Foreskin keratinocyte (primary cell): ENCODE measurements at places on chromosomes 12 and 14.

- no peak for DNase-seq
Observed at GRCh38 chr14:42980419-42980818, 1373.7 kb downstream of the LRFN5 start.

- no peak for DNase-seq
Observed at GRCh38 chr14:73829071-73829470, 22.6 kb upstream of the PTGR2 start.

GRCh38 chr12:32896432-32897280 lies at the start of gene PKP2:
Gene PKP2, minus strand, starts transcription at chr12:32896777. Its CDS starts 46 bp downstream, at chr12:32896731.
- peak; percentile 87 for DNase-seq

DNA sequence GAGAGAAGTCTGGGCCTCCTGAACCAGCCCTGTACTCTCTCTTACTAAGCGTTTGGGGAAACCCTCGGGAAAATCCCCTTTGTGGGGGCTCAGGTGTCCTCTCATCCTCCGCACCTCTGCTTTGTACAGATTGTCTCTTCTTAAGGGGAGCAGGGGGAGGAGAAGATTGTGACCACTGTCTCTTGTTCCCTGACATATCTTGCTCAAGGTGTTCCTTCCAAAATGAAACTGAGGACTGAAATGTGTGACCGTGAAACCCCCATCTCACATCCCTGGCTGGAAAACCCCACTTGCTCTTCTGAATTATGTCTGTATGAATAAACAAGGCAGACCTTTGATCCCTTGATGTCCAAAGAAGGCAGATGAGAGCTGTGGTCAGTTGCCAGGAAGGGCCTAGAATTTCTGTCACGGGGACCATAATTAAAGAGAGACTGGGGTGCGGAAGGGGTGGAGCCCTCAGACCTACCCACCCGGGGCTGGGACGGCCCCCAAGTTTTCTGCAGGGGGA lies 369.8 kb downstream of the AACS start:
- no peak for DNase-seq

- DNase-seq: no peak
Observed at GRCh38 chr14:34470319-34470718, 8.3 kb upstream of the SPTSSA start.

- DNase-seq: no peak
Observed at GRCh38 chr14:29928117-29928640, 532 bp upstream of the PRKD1 start.

DNA sequence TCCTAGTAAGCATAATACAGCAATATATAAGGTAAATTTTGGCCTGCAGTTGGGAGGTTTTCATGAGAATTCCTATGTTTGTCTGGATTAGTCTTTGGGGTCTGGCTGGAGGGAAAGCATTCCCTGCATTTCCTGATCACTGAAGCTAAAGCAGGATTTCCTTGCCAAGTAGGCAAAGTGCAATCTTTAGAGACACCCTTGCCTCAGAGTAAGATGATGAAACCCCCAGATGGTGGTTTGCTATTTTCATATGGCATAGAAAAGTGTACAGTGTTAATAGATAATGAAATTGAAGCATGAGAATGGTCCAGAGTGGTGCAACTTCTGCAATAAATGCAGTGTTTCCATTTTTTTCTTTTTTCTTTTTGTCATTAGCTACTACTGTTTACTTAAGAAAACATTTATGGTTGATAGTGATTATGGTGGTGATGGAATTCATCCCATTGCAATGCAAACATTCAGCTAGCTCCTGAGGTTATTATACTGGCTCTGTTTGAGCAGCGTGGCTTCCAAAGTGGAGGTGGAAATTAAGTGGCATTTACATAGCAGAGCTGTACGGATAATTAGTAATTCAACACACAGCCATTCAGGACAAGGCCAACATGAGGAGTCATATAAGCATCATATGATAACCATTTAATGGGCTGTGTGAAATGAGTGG lies 276.3 kb downstream of the DUSP6 start:
- no peak for DNase-seq

- no peak for DNase-seq
Observed at GRCh38 chr12:120481022-120481767, 11.6 kb upstream of the SRSF9 start.

GRCh38 chr14:29805415-29806123 lies 122.1 kb downstream of the PRKD1 start:
- DNase-seq: peak; percentile 56

- no peak for DNase-seq
Observed at GRCh38 chr12:97203408-97203807, 259.2 kb upstream of the RMST start.

- no peak for DNase-seq
Observed at GRCh38 chr14:65268594-65268993, 143.9 kb upstream of the FUT8 start.
